NCI-H524 (cell line): ENCODE measurements at places on chromosomes 6 and 20.

- no peak for DNase-seq
Observed at GRCh38 chr6:85726206-85726605, 83.5 kb upstream of the SYNCRIP start.

DNA sequence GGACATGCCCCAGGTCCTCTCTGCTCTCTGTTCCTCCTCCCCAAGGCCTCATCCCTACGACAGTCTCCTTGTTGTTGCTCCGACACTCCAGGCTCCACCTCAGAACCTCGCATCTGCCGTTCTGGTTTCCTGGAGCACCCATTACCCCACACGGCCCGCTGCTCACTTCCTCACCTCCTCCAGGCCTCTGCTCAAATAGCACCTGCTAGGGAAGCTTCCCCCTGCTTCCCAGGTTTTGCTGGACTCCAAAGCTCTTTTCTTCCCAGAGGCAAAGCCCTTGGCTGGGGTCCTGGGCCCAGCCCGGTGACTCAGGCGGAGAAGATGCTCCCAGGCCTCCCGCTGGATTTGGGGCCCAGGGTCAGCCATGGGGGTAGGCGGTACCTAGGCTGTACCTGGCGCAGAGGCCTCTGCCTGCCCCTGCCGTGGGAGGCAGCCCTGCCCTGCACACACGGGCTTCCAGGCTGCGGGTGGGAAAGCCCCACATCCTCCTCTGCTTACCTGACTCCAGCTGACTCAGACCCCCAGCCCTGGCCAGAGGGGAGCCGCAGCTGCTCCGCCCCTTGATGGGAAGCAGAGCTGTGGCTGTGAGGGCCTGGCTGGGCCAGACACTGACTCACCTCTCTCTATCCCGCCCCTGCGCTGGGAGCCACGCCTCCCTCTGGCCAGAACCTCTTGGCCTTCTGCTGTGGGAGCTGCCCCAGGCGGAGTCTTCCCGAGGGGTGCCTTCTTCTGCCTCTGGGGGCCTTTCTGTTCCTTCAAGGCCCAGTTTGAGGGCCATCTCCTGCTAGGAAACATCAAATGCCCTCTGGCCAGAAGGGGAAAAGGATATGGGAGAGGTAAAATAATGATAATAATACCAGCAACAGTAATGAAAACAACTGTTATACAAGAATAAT is 130.5 kb downstream of the CEBPB start:
- DNase-seq = no peak

DNA sequence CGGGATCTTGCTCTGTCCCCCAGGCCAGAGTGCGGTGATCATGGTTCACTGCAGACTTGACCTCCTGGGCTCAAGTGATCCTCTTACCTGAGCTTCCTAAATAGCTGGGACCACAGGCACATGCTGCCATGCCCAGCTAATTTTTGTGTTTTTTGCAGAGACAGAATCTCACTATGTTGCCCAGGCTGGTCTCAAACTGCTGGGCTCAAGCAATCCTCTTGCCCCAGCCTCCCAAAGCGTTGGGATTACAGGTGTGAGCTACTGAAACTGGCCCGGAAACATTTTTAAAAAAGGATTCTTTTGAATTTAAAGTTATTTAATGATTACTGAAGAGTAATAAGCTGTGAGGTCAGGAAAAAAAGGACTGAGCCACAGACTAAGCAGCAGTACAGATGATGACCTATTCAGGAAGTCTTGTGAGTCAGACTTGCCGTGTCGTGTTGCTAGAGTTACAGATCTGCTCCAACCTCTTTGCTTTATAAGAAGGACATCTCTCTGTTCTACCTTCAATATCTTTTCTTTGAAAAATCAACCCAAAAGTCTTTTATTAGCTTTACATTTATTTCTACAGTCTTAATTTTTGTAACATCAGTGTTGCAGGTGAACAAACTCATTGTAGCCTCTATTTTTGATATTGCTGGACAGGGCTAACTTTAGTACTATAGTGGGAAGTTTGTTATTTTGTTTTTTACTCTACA is 108.7 kb downstream of the NCOA3 start:
- DNase-seq = no peak

DNA sequence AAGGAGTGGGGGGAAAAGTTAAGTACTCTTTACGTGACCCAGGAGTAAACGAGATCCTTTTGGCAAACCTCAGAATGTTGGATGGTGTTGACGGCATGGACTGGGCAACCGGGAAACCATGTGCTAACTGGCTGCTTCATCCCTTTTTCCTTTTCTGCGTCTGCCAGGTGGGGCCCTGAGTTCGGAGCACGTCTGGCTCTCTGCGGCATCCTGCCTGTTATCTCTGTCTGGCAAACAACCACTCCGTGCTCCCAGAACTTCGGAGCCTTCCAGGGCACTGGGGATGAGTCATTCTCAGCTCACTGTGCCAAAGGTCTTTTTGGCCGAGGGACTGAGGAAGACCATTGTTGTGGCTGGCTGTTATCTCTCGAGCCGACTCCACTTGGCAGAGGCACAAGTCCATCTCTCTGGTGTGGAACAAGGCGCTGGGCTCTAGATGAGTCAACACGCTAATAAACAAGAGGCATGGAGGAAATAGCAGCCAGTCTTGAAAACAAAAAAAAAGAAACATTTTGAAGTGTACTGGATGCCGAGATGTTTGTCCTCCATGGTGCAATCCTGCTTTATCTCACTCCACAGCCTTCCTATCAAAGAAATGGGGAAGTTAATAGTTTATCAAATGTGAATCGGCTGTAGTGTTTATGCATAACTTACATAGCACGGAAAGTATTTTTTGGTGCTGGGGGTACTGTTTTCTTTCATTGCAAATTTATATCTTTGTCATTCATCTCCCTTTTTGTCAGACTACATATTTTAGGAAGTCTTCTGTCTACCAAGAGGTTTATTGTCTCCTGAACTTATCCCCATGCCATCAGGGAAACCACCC is 64.6 kb upstream of the TXNDC5 start:
- DNase-seq = no peak

DNA sequence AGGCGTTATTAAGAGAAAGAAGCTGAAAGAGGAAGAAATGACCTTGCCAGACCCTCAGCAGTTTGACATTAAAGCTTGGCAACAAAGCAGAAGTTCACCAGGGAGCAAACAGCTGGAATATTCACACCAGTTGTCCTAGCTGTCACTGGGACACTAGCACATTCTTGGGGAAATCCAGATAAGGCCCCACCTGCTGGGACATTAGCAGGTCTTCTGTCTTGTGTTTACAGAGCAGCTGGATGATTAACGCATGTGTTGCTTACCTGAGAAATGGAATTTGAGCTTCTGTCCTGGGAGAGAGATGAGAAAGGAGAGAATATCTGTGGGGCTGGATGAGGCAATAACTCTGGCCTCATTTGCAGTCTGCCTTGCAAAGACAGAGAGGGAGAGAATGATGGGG is 137.6 kb upstream of the RIN2 start:
- no peak for DNase-seq

- no peak for DNase-seq
Observed at GRCh38 chr6:101716810-101717209, 323.3 kb downstream of the GRIK2 start.

DNA sequence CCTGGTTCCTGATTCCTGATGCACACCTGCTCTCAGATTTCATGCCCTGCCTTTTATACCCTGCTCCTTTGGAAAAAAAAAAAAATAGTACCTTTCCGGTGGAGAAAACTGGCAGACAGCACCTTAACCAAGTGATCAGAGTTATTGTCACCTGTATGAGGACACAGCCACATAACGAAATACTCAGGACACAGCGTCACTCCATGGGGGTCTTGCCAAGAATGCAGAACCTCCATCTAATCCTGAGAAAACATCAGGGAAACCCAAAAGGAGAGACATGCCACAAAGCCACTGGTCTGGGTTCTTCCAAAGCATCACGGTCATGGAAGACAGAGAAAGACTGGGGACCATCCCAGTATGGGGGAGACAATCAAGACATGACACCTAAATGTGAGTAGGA is 29.1 kb downstream of the BFSP1 start:
- DNase-seq = no peak

DNA sequence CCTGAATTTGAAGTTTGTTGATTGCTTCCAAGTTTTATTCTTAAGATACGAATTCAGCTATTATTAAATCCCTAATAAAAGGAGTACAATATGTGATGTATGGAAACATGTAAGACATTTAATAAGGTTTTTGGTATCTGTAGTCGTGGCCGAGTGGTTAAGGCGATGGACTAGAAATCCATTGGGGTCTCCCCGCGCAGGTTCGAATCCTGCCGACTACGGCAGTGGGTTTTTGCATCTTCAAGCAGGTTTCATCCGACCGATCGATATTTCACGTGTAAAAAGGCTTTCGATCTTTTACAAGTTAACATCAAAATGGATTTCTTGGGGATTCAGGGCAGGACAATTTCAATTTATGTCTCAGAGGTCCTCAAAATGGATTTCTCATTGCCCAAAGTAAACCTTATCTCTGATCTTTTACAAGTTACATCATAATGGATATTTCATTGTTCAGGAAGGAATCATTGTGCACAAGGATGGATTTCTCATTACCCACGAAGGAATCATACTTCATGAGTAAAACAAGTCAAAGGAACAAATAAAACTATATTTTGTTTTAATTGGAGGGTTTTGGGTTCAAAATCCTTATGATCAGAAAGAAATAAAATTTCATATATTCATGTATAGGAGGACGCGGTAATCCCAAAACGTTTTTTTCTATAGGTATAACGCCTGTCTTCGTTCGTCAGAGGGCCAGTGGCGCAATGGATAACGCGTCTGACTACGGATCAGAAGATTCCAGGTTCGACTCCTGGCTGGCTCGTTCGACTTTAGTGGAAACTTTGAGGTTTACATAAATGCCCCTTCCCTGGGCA is 37.3 kb upstream of the BTN3A2 start:
- peak; percentile 78 for DNase-seq

DNA sequence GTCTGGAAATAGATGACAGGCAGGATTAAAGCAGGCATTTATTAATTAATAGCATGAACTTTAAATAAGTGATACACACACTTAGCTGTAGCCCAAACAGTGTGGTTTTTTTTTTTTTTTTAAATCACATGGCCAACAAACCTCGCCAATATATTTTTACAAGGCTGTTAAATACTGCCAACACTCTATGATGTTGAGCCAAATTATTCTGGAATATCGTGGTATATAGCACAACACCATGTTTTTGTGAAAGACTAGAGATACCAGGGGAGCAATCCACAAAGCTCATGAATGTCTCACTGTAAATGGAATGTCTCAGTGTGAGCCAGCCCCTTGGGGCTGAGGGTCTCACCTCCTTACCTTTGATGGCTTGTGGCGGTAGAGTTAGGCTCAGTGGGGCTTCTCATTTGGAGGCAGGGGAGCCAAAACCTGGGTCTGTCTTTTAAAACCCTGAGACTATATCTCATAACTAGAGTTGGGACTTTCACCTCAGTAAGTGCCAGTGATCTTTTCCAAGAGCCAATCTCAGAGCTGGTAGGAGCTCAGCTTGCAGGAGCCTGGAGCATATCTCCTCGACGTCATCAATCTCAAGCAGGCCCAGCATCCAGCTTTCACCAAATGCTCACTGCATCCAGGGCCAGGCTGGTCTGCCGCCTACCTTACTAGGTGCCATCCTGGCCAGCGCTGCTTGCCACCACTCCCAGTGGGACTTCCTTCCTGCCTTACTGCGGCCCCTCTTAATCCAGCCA is 78.5 kb upstream of the FAM184A start:
- DNase-seq = no peak

- DNase-seq = no peak
Observed at GRCh38 chr6:148701375-148701774, 45.5 kb upstream of the UST start.

GRCh38 chr20:45861221-45862075 is 4.0 kb downstream of the ZSWIM3 start:
- DNase-seq = peak; percentile 4

GRCh38 chr6:109512271-109512817 is 29.3 kb upstream of the ZBTB24 start:
- DNase-seq = no peak

DNA sequence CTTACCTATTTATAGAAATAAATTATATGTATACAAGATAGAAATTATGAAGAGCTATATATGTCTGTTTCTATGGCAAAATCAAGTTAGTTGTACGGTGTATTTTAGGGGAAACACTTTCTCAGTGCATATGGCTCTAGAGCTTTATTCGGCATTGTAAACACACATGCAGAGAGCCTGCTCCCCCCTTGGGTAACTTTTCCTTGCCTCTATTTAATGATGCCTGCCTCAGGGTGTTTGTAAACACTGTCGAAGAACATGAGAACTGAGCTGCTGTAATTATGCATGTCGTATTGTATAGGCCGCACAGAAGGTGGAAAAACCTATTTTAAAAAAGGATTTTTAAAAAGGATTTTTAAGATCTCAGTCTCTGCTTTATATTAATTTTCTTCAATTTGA is 133.4 kb downstream of the FNDC1 start:
- no peak for DNase-seq

DNA sequence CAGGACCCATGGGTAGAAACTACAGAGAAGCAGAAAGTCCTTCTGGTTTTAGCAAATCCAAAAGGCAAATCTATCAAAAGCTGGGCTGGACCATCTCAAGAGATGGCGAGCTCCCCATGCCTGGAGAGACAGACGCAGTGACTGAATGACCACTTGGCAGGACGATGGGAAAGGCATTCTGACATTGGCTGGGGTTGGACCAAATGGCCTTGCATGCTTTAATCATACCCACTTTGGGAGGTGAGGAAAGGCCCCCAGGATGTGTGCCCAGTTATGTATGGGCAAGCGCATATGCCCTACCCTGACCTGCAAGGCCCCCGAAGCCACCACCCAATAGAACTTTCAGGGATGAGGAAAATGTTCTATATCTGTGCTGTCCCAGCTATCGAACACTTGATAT is 45.1 kb downstream of the JPH2 start:
- DNase-seq = no peak

DNA sequence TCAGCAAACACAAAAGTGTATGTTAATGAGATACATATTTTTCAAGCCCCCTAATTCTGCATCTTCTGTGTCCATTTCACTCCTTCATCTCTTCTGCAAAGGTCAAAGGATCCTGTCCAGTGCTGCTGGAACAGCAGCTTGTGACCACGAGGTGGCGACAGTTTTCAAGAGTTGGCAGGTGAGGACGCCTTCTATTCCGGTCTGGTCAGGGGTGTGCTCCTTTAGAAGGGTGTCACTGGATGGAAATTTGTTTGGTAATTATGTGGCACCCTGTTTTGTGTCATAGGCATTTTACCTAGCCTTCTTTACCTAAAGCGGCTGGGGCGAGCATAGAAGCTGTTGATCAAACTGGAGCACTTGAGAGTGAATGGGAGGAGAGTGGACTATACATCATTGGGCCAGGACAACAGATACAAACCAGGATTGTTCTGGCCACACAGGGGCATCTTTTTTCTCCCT is 32.9 kb upstream of the ERVFRD-1 start:
- peak; percentile 63 for DNase-seq

GRCh38 chr6:45633272-45633908 is 255.7 kb upstream of the SUPT3H start:
- no peak for DNase-seq
